ENCODE measurements at places on chromosomes 3 and 15.

DNA sequence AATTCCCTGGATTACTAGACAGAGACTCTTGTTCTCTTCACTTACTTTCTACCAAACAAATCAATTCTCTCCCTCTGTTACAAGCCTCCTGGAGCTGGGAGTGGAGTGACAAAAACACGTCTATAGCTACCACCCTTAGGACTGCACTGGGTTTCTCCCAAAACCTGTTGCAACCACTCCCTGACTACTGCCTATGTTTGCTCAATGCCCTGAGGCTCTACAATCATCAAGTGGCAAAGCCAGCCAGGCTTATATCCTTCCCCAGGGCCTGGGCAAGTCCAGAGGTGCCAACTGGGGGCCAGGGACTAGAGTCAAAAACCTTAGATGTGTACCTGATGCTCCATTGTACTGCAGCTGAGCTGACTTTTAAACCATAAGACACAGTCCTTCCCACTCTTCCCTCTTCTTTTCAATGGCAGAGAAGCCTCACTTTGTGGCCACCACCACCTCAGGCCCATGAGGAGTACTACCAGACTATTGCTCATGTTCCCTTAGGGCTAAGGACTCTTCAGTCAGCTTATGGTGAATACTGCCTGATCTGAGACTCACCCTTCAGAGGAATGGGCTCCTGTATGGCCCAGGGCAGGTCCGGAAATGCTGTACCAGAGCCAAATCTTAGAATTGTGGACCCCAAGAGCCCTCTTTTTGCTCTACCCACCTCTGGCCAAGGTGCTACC, 125.4 kb upstream of the PLCL2 start:
- DNase-seq = no peak
- H3K4me1 ChIP-seq = peaks cover 2% of the 10 kb centered on the region
- no peaks in the 10 kb centered on the region for H3K36me3 ChIP-seq
- H3K27me3 ChIP-seq = no peaks in the 10 kb centered on the region
- H3K4me3 ChIP-seq = no peak overlapping the region
- no peak overlapping the region for H3K27ac ChIP-seq

DNA sequence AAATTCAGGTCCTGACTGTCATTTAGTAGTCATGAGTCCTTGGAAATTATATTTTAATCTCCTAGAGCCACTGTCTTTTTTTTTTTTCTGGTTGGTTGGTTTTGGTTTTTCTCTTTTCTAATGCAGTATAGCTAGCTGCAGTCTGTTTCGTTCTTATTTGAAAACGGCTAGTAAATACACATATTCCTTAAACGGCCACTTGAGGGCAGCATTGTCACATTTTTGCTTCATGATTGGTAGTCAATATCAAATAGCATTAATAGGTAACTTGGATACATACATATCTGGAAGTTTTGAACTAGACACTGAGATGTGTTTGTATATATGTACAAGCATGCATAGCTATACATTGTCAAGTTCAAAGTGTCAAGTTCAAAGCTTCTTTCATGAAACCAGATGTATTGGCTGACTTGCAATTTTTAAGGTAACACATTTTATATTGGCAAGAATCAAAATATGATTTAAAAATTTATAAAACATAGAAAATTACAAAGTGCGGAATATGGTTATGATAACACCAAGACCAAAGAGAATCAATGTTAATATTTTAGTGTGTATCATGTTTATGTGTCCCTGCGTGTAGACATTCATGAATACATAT, 22.5 kb downstream of the GABRA5 start:
- H3K36me3 ChIP-seq = peaks cover 2% of the 10 kb centered on the region
- H3K27ac ChIP-seq = no peak overlapping the region
- H3K27me3 ChIP-seq = no peaks in the 10 kb centered on the region

GRCh38 chr3:16280671-16281070, 15.7 kb downstream of the OXNAD1 start:
- no peak overlapping the region for H3K4me3 ChIP-seq
- H3K4me1 ChIP-seq = peaks cover 23% of the 10 kb centered on the region
- no peaks in the 10 kb centered on the region for H3K27me3 ChIP-seq
- H3K27ac ChIP-seq = no peak overlapping the region

DNA sequence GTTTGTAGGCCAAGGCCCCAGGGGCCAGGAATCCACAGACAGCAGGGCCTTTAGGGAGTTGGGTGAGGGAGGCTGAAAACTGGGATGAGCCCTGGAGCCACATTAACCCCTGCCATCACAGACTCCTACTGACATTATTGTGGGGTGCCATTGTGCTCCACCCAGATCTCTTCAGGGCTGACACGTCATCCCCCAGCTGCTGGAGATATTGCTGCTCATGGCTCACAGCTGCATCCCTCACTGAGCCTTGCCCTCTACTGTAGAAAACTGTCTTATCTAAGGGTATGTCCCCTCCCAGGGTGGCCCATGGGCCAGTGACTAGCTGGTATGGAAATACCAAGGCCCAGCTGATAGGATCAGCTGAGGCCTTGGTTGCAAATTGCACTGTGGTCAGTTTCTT, 87.3 kb upstream of the PRR23C start:
- DNase-seq = no peak
- no peak overlapping the region for H3K27ac ChIP-seq
- no peaks in the 10 kb centered on the region for H3K36me3 ChIP-seq
- no peaks in the 10 kb centered on the region for H3K4me1 ChIP-seq
- H3K27me3 ChIP-seq = no peaks in the 10 kb centered on the region

GRCh38 chr3:102353805-102354204, 81.0 kb upstream of the ZPLD1 start:
- H3K4me3 ChIP-seq = no peak overlapping the region
- DNase-seq = no peak
- H3K27me3 ChIP-seq = no peaks in the 10 kb centered on the region
- H3K27ac ChIP-seq = no peak overlapping the region

DNA sequence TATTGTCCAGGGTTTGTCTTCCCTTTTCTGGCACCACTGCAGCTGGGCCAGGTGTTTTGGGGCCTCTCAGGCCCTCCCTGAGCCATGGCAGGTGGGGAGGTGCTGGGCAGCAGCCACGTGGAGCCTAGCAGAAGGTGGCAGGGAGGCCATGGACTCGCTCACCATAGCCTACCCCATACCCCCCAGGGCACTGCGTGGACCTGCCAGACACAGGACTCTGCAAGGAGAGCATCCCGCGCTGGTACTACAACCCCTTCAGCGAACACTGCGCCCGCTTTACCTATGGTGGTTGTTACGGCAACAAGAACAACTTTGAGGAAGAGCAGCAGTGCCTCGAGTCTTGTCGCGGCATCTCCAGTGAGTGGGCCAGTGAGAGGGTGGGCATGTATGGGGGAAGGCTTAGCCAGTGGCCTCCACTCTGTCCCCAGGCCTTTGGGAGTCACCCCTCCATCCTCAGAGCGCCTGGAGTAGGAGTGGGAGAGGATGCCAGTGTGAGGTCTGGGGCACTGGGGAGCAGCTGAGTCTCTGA, 11.9 kb downstream of the SPINT1 start:
- peak overlapping the region; percentile 31 for H3K27ac ChIP-seq
- no peak overlapping the region for H3K4me3 ChIP-seq
- H3K27me3 ChIP-seq = peaks cover 4% of the 10 kb centered on the region
- H3K4me1 ChIP-seq = peaks cover 19% of the 10 kb centered on the region

DNA sequence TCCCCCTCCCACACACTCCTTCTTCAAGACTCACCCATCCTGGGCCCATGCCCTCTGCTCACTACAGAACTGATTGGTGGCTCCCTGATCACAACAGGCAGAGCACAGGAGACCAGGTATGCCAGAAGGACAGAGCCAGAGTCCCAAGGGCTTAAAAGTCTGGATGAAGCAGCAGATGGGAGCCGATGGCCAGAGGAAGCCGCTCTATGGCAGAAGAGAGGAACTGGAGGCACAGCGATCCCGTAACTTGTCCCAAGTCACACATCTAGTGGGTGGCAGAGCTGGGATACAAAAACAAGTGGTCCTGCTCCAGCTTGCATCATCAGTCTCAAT, 20.7 kb downstream of the ITGA11 start:
- H3K36me3 ChIP-seq = no peaks in the 10 kb centered on the region
- H3K27ac ChIP-seq = no peak overlapping the region
- DNase-seq = no peak
- H3K4me3 ChIP-seq = no peak overlapping the region
- H3K4me1 ChIP-seq = peaks cover 3% of the 10 kb centered on the region
- peaks cover 6% of the 10 kb centered on the region for H3K27me3 ChIP-seq

GRCh38 chr15:51641490-51642130, 19.0 kb upstream of the DMXL2 start:
- no peak overlapping the region for H3K27ac ChIP-seq
- H3K36me3 ChIP-seq = no peaks in the 10 kb centered on the region

- peaks cover 31% of the 10 kb centered on the region for H3K36me3 ChIP-seq
- peak; percentile 74 for DNase-seq
- H3K27ac ChIP-seq = peak overlapping the region; percentile 92
- peaks cover 49% of the 10 kb centered on the region for H3K4me1 ChIP-seq
- H3K27me3 ChIP-seq = no peaks in the 10 kb centered on the region
- peak overlapping the region; percentile 43 for H3K4me3 ChIP-seq
Observed at GRCh38 chr15:64430000-64430735, 30.2 kb upstream of the ZNF609 start.

DNA sequence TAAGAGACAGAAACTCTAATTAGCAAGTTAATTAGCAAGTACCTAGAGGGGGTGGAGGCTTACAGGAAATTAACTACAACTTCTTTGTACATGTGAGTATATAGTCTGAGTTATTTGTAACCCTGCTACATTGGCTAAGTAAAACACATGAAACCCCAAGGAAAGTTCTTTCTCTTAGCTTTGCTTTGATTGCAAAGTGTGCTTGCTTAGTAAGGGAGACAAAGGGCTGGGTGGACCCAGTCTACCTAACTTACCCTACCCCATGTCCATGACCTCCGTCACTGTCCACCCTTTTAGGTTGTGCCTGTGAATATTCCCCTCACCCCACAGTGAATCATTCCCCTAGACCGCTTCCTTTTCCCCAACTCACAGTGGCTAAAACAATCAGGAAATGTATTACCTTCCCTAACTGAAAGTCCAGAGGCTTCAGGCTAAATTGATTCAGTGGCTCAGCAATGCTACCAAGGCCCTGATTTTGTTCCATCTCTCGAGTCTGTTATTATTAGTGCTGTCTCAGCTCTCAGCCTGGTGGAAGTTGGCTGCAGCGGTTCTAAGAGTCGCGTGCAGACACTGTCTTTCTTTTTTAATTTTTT, 31.1 kb upstream of the RYR3 start:
- H3K4me1 ChIP-seq = no peaks in the 10 kb centered on the region
- peaks cover 2% of the 10 kb centered on the region for H3K27me3 ChIP-seq
- H3K27ac ChIP-seq = no peak overlapping the region
- no peak overlapping the region for H3K4me3 ChIP-seq

- peaks cover 42% of the 10 kb centered on the region for H3K4me1 ChIP-seq
- H3K4me3 ChIP-seq = peak overlapping the region; percentile 84
- no peaks in the 10 kb centered on the region for H3K27me3 ChIP-seq
- peak; percentile 35 for DNase-seq
Observed at GRCh38 chr3:51539291-51539941, 897 bp downstream of the RAD54L2 start.

DNA sequence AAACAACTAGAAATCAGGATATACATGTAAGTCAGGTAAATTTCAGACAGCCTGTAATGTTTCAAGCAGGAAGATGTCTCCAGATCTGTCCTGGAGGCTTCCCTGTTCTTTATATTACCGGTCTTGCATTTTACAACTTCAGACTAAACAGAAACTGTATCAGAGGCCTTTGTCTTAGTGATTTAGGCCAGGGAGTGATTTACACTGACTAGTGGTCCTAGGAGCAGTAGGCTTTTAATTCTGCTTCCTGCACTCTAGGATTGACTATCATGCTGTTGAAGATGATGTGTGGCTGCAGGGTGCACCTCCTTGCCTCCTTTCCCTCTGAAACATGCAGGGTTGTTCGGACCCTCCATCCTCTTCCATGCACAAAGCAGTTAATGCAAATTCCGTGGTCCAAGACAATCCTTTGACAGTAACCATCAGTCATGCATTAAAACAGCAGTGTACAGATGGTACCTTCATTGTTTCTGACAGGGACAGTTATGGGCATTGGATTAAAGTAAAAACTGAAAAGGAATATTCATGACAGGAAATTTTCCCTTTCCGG, 27.6 kb downstream of the CHRNA7 start:
- H3K36me3 ChIP-seq = no peaks in the 10 kb centered on the region
- H3K27ac ChIP-seq = no peak overlapping the region
- no peak overlapping the region for H3K4me3 ChIP-seq

- no peaks in the 10 kb centered on the region for H3K36me3 ChIP-seq
- no peaks in the 10 kb centered on the region for H3K4me1 ChIP-seq
- no peak for DNase-seq
- no peak overlapping the region for H3K27ac ChIP-seq
- H3K4me3 ChIP-seq = no peak overlapping the region
Observed at GRCh38 chr3:64954995-64955636, 267.3 kb upstream of the ADAMTS9 start.

- H3K4me3 ChIP-seq = no peak overlapping the region
- no peaks in the 10 kb centered on the region for H3K27me3 ChIP-seq
- H3K27ac ChIP-seq = no peak overlapping the region
- no peak for DNase-seq
- H3K36me3 ChIP-seq = peaks cover 3% of the 10 kb centered on the region
Observed at GRCh38 chr3:60303160-60303559, 948.1 kb downstream of the FHIT start.

DNA sequence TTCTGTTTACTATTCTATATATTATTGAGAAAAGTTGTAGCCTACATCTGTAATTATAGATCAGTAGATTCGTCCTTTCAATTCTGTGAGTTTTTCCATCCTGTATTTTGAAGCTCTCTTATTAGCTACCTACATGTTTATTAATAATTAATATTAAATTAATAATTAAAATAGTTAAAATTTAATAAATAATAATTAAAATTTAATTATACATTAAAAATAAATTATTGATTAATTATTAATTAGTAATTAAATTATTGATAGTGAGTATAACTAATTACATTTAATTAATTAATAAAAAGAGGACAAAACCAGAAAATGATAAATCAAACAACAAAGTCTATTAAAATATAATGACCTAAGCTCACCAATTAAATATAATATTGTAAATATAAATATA, 606.6 kb upstream of the ROBO1 start:
- no peak for DNase-seq
- no peak overlapping the region for H3K4me3 ChIP-seq
- H3K27me3 ChIP-seq = no peaks in the 10 kb centered on the region
- H3K4me1 ChIP-seq = no peaks in the 10 kb centered on the region
- H3K36me3 ChIP-seq = no peaks in the 10 kb centered on the region

DNA sequence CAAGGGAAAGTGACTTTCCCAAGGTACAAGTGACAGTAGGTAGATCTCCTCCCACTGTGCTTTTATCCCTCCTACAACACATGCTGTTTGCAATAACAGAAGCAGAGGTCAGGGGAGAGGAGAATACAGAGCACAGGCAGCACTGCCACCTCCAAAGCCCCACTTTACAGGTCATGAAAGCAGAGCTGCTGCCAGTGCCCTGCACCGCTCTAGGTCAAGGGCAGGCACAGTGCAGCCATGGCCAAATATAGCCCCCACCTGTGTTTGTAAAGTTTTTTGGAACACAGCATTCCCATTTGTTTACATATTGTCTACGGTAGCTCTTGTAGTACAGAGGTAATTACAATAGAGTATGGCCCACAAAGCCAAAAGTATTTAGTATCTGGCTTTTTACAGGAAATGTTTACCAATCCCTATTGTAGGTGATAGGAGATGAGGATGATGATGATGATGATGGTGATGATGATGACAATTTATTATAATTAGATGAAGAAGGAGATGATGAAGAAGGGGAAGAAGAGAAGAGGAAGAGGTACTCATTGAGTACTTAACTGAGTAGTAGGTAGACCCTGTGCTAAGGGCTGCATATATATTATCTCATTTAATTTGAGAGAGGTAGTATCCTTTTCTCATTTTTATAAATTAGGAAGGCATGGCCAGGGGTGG, 20.4 kb downstream of the HDC start:
- H3K4me3 ChIP-seq = no peak overlapping the region
- peaks cover 7% of the 10 kb centered on the region for H3K36me3 ChIP-seq
- DNase-seq = no peak
- peaks cover 42% of the 10 kb centered on the region for H3K4me1 ChIP-seq

All from activated CD4-positive, alpha-beta T cell treated with anti-CD3 and anti-CD28 coated beads, Interleukin-2, amount 10 ng/mL, durations not matched to agents 7 days and 5 days (primary cell).